Calu3 (cell line): ENCODE measurements at places on chromosomes 12 and 14. TPM values are rescaled to one million over a fixed set of nuclear protein-coding genes. Genes with fewer than 3 reads are reported as not detected.

DNA sequence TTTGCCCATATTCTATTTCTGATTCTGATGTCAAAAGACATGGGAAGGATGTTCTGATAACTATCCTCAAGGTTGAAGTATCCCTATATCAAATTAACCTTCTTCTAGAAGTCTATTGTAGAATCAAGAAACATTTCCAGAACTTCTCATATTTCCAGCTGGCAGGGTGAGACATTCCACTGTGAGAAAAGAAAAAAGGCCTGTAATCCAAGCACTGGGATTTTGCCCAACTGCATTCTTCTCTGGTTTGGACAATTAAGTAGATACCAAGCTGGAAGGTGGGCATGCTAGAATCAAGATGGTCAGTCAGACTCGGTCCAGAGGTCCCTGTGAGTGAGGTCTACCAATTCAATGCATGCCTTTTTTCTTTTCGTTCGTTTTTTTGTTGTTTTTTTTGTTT lies 60.9 kb downstream of the MAP3K9 start:
- H3K4me3 ChIP-seq: no peak overlapping the region
- H3K27ac ChIP-seq: no peak overlapping the region
- no peaks in the 10 kb centered on the region for H3K27me3 ChIP-seq
- DNase-seq: no peak

GRCh38 chr12:118760623-118761022 lies 220.7 kb upstream of the SRRM4 start:
- no peak overlapping the region for H3K27ac ChIP-seq
- no peak overlapping the region for H3K4me3 ChIP-seq
- H3K27me3 ChIP-seq: peaks cover 20% of the 10 kb centered on the region
- DNase-seq: no peak
- H3K36me3 ChIP-seq: no peaks in the 10 kb centered on the region
- no peaks in the 10 kb centered on the region for H3K4me1 ChIP-seq

DNA sequence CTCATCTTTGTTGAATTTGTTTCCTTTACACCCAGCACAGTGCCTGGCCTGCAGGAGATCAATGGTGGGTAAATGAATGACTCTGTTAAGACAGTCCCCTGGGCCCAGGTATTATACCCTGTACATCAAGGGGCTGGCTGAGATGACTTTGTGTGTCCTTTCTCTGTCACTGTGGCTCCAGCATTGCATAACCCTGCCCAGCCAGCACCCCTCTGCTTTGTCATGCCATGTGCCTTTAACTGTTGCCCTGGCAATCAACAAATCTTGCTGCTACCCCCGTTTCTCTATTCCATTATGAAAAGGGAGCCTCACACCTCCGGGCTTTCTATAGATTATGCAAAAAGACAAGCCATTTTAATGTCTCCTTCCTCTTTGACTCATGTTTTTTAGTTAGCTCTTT lies 7.6 kb upstream of the FLVCR2 start:
- no peak overlapping the region for H3K27ac ChIP-seq
- no peak for DNase-seq
- peaks cover 25% of the 10 kb centered on the region for H3K4me1 ChIP-seq
- peaks cover 10% of the 10 kb centered on the region for H3K27me3 ChIP-seq
- peaks cover 3% of the 10 kb centered on the region for H3K36me3 ChIP-seq
- H3K4me3 ChIP-seq: no peak overlapping the region

GRCh38 chr12:82919388-82920054 lies 232.8 kb downstream of the TMTC2 start:
- no peak for DNase-seq
- no peaks in the 10 kb centered on the region for H3K4me1 ChIP-seq
- no peaks in the 10 kb centered on the region for H3K36me3 ChIP-seq
- H3K27ac ChIP-seq: no peak overlapping the region

AMN gene
- 13.7 and 17.0 TPM in 2 replicates for total RNA-seq

- no peaks in the 10 kb centered on the region for H3K36me3 ChIP-seq
- DNase-seq: no peak
- no peak overlapping the region for H3K27ac ChIP-seq
- H3K4me1 ChIP-seq: no peaks in the 10 kb centered on the region
- no peak overlapping the region for H3K4me3 ChIP-seq
- H3K27me3 ChIP-seq: peaks cover 91% of the 10 kb centered on the region
These were observed 16.3 kb upstream of the RFLNA start for GRCh38 chr12:124278389-124279101.

DNA sequence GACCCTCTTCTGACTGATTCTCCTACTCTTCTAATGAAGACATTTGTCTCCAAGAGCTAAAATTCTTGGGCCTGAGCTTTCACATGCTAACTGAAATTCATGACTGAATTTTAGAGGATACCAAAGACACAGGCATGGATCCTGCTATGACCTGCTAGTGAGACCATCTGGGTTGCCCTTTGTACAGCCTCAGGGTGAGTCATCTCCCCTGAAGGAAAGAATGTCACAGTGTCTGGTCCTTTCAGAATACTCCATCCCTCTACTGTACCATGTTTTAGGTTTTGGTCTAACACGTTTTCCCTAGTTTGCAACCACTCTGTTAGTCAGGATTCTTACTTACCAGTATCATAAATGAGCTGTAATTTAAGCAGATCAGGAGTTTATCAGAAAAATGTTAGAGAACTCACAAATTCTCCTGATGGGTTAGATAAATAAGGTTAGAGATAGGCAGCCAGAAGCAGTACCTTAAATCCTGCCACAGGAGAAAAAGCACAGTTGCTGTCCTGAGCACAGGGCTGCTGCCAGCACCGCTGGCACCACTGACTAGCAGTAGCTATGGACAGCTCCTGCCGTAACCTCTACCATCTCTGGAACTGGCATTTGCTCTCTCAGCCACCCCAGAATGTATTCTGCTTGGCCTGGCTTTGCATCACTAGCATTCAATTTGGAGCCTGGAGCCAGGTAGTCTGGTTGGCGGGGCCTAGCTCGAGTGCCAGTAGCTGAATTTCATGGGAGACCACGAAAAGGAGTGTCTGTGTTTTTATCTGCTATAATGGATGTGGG lies 127.6 kb downstream of the ANO6 start:
- no peak overlapping the region for H3K27ac ChIP-seq
- no peak overlapping the region for H3K4me3 ChIP-seq
- DNase-seq: no peak
- H3K27me3 ChIP-seq: no peaks in the 10 kb centered on the region

NRL gene
- 1.8 and 2.3 TPM in 2 replicates for total RNA-seq

- DNase-seq: peak; percentile 44
- H3K4me3 ChIP-seq: no peak overlapping the region
- H3K27me3 ChIP-seq: no peaks in the 10 kb centered on the region
- peaks cover 26% of the 10 kb centered on the region for H3K4me1 ChIP-seq
- H3K27ac ChIP-seq: peak overlapping the region; percentile 68
These were observed 415.4 kb downstream of the ZFP36L1 start for GRCh38 chr14:68377459-68377858.

DNA sequence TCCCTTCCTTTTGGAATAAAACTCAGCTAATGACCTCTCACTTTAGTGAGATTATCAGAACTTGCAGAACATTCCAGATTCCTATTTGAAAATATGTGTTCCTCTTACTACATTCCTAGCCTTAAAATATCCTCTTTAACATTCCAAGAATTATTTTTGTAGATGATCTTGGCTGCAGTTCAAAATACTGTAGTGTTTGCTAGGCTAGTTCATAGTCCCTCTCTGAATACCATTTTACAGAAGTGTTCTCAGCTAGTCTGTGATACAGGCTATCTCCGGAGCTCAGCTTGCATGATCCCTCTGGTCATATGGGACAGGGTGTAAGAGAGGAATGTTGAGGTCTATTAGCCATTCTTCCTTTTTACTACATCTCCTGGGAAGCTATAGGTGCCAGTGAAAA lies 17.6 kb upstream of the GPR33 start:
- H3K4me3 ChIP-seq: no peak overlapping the region
- H3K36me3 ChIP-seq: no peaks in the 10 kb centered on the region
- no peak for DNase-seq
- H3K27ac ChIP-seq: no peak overlapping the region

DNA sequence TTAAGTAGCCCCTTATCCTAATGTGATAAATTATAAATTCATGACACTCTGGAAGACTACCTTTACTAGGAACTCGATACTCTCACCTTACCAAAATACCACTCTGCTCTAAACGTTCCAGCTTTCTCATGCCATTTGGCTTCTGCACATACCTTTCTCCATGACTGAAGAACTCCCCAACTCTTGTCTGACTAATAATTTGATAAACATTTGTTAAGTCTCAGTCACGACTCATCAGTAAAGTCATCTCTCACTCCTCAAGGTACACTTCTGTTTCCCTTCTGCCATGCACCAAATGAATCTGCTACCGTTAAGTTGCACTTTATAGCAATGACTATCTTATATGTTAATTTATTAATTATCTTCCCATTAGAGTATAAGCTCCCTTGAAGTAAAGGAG lies 498.3 kb upstream of the NOVA1 start:
- no peaks in the 10 kb centered on the region for H3K36me3 ChIP-seq
- H3K4me3 ChIP-seq: no peak overlapping the region
- no peak for DNase-seq
- no peaks in the 10 kb centered on the region for H3K4me1 ChIP-seq

- peak within 1 kb of the TSS; percentile 55 for H3K4me3 ChIP-seq
- peak; percentile 64 for DNase-seq
- H3K36me3 ChIP-seq: peaks cover 18% of the 10 kb centered on the region
- H3K27me3 ChIP-seq: peaks cover 11% of the 10 kb centered on the region
- peaks cover 10% of the 10 kb centered on the region for H3K4me1 ChIP-seq
These were observed at the start of gene JAG2 for GRCh38 chr14:105168496-105168978. Gene JAG2 (minus strand): TSS chr14:105168776. CDS start chr14:105168420, 356 bp downstream.

- peaks cover 61% of the 10 kb centered on the region for H3K27me3 ChIP-seq
- DNase-seq: no peak
- no peak overlapping the region for H3K27ac ChIP-seq
- H3K36me3 ChIP-seq: no peaks in the 10 kb centered on the region
- no peak overlapping the region for H3K4me3 ChIP-seq
These were observed 211.1 kb upstream of the SFSWAP start for GRCh38 chr12:131499864-131500190.

DNA sequence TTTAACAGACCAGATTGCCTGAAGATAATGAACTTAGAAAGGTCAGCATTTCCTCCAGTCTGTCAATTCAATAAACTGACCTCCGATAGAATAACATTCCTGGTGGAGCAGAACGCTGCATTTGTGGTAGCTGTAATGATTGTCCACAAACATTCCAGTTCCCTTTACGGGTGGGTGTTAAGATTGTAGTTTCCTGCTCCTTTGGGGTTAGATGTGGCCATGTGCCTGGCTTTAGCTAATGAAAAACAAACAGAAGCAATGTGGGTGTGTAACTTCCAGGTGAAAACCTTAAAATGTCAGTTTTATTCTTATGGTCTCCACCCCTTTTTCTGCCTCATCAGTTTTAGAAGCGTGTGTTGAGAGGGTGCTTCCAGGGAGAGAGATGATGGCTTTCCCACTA lies 217.3 kb upstream of the CRY1 start:
- no peak overlapping the region for H3K4me3 ChIP-seq
- H3K27ac ChIP-seq: no peak overlapping the region
- DNase-seq: no peak
- H3K4me1 ChIP-seq: no peaks in the 10 kb centered on the region
- peaks cover 92% of the 10 kb centered on the region for H3K27me3 ChIP-seq
- no peaks in the 10 kb centered on the region for H3K36me3 ChIP-seq

IL31 gene
- not detected in 2 replicates for total RNA-seq

PPP4R4 gene
- 0.10 and 0.78 TPM in 2 replicates for total RNA-seq

IAPP gene
- not detected in 2 replicates for total RNA-seq

- H3K4me1 ChIP-seq: peaks cover 54% of the 10 kb centered on the region
- H3K27ac ChIP-seq: no peak overlapping the region
- H3K36me3 ChIP-seq: no peaks in the 10 kb centered on the region
These were observed 34.3 kb upstream of the NCOR2 start for GRCh38 chr12:124601706-124602105.

RERG gene
- total RNA-seq: 6.0 and 8.9 TPM in 2 replicates

PLEKHG7 gene
- 1.3 and 2.5 TPM in 2 replicates for total RNA-seq

DNA sequence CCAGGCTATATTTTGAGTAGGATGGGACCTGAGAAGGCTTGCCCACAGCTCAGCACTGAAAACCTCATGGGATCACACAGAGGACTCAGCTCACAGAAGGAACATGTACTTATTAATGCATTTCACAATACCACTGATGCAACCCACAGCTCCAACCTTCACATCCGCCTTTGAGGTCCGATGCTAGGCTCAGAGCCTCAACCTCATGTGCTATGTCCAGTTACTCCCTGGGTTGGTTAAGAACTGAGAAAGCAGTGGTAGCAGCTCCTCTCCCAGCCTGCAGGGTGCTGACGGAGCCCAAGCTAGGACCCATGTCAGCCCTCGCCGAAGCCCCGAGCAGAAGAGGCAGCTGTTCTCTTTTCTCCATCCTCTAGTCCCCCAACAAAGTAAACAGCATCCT lies 52.9 kb downstream of the SPTB start:
- peaks cover 58% of the 10 kb centered on the region for H3K27me3 ChIP-seq
- no peak overlapping the region for H3K4me3 ChIP-seq
- H3K4me1 ChIP-seq: peaks cover 8% of the 10 kb centered on the region
- H3K27ac ChIP-seq: no peak overlapping the region
- peaks cover 5% of the 10 kb centered on the region for H3K36me3 ChIP-seq

- peak within 1 kb of the TSS; percentile 74 for H3K4me3 ChIP-seq
- H3K36me3 ChIP-seq: peaks cover 35% of the 10 kb centered on the region
- no peak for DNase-seq
- peaks cover 53% of the 10 kb centered on the region for H3K27me3 ChIP-seq
- H3K4me1 ChIP-seq: peaks cover 56% of the 10 kb centered on the region
These were observed at the start of gene GLI1 for GRCh38 chr12:57459750-57460467. Gene GLI1 (plus strand): TSS chr12:57459785. CDS start chr12:57463692, 3,907 bp downstream.

CIROP gene
- total RNA-seq: not detected in 2 replicates

- no peaks in the 10 kb centered on the region for H3K36me3 ChIP-seq
- no peak overlapping the region for H3K4me3 ChIP-seq
- DNase-seq: no peak
- H3K4me1 ChIP-seq: no peaks in the 10 kb centered on the region
These were observed 157.7 kb upstream of the TBX3 start for GRCh38 chr12:114841557-114842251.

GRCh38 chr12:93122569-93123091 lies 193.5 kb upstream of the EEA1 start:
- DNase-seq: peak; percentile 54
- H3K4me1 ChIP-seq: peaks cover 19% of the 10 kb centered on the region
- peak overlapping the region; percentile 67 for H3K27ac ChIP-seq
- no peaks in the 10 kb centered on the region for H3K27me3 ChIP-seq
- H3K36me3 ChIP-seq: no peaks in the 10 kb centered on the region

HCAR3 gene
- total RNA-seq: 0.17 TPM in 1 of 2 replicates, not detected in the other

DNA sequence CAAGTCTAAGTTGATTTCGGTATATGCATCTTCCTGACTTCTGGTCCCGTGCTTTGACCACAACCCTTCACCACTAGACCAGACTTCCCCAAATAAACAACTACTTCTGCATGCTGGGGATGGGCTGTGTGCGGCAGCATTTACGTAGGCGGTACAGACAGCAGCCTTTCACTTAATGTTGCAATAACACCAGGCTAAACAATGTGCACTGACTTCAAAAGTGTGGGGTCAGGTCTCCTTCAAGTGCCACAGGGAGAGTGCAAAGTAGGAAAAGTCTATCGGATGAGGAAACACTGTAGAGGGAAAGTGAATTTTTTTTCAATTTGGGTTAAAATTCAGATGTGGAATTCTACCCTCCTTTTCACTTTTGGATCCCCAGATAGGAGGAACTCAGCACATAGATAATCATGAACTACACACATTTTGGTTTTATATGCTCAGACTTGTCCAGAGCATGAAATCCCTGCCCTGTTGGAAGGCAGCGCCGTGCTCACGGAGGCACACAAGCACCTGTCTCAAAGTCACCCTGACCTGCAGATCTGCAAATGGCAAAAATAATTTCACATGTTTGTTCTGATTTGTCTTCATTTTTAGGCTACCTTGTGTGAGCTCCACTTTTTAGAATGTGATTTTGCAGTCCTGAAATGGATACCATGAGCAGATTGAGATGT lies 3.6 kb upstream of the FOS start:
- H3K4me3 ChIP-seq: no peak overlapping the region
- H3K27me3 ChIP-seq: no peaks in the 10 kb centered on the region
- no peak overlapping the region for H3K27ac ChIP-seq
- peaks cover 34% of the 10 kb centered on the region for H3K36me3 ChIP-seq
- no peaks in the 10 kb centered on the region for H3K4me1 ChIP-seq
